Non-pigmented ciliary epithelial cell (primary cell): ENCODE measurements at places on chromosomes 4 and X.

- no peak for DNase-seq
Observed at GRCh38 chrX:16461968-16462367, 188.0 kb upstream of the S100G start.

- DNase-seq, result no peak
Observed at GRCh38 chr4:48862661-48863060, 31.8 kb downstream of the OCIAD1 start.

DNA sequence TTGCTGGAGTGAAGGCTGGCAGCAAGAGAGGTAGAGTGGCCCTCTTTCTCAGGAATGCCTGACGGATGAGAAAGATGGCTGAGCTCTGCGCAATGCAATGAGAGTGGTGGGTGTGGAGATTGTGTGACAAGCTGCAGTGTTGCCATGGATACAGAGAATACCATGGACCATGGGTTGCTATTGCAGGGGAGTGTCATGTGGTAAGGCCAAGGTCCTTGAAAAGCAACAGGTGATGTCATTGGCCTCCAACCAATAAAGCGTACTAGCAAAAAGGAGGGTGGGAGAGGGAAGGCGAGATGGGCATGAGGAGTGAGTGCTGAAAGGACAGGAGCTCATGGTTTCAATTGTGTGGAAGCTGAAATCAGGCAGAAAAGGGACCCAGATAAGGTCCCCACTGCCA, 1.8 kb downstream of the PNMA5 start:
- DNase-seq, result no peak

GRCh38 chr4:105748222-105748621, 39.6 kb downstream of the GSTCD start:
- DNase-seq, result no peak

- DNase-seq, result no peak
Observed at GRCh38 chrX:48490661-48491060, 14.7 kb downstream of the FTSJ1 start.

DNA sequence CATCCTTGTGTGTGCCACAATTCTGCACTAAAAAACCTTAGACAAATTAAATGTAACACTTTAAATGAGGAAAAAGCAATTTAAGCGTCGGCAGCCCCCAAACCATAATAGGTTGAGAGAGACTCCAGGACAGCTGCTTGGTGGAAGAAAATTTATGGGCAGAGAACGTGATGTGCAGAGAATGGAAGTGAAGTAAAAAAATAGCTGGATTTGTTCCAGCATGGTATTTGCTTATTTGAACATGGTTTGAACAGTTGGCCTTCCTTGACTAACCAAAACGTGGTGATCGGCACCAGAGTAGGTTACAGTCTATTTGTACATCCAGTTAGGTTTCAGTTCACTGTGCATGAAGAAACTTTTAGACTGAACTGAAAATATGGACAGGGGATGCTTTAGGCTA, 343.0 kb upstream of the CPEB2 start:
- DNase-seq, result no peak

GRCh38 chr4:141802333-141802732, 165.9 kb downstream of the IL15 start:
- peak; percentile 60 for DNase-seq

- no peak for DNase-seq
Observed at GRCh38 chrX:40385682-40386081, 195.1 kb upstream of the ATP6AP2 start.

DNA sequence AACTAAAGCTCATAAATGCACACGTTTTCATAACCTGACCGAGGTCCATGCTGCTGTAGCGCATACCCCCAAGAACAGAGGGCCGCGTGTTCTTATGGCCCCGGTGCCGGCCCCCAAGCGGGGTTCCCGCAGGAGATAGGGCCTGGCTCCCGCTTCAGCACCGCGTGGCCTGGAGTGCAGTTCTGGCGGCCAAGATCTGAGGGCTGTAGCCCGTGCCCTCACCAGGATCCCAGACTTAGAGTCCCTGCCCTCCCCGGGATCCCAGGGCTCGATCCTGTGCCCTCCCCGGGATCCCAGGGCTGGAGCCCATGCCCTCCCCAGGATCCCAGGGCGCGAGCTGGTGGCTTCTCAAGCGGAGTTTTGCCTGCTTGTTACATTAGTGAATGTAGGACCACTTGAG, 1.0 kb upstream of the GRPEL1 start:
- DNase-seq, result no peak

GRCh38 chr4:114613560-114613959, 15.0 kb downstream of the UGT8 start:
- no peak for DNase-seq

- DNase-seq, result no peak
Observed at GRCh38 chrX:69387567-69388487, 116.3 kb upstream of the NALF2 start.

- DNase-seq, result no peak
Observed at GRCh38 chrX:3154386-3154975, 113.2 kb downstream of the ARSF start.

GRCh38 chr4:1347410-1347864, 429 bp downstream of the UVSSA start:
- peak; percentile 35 for DNase-seq

- DNase-seq, result no peak
Observed at GRCh38 chr4:18052158-18052557, 30.6 kb upstream of the LCORL start.

DNA sequence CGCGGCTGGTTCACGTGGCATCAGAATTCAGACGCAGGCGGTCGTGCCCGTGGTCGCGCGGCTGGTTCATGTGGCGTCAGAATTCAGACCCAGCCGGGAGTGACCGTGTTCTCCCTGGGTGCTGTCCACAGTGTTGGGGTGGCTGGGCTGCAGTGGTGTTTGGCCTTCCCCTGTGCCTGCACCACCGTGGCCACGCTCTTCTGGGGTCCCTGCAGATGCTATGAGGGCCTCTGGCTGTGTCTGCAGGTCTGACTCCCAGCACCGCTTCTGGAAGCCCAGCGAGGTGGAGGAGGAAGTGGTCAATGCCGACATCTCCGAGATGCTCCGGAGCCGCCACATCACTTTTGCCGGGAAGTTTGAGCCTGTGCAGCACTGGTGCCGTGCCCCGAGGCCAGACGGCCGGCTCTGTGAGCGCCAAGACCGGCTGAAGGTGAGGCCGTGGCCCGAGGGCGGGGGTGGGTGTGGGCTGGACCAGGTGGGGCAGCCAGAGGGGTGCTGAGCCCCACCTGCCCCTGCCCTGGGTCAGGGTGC, 26.4 kb downstream of the NKX1-1 start:
- no peak for DNase-seq

DNA sequence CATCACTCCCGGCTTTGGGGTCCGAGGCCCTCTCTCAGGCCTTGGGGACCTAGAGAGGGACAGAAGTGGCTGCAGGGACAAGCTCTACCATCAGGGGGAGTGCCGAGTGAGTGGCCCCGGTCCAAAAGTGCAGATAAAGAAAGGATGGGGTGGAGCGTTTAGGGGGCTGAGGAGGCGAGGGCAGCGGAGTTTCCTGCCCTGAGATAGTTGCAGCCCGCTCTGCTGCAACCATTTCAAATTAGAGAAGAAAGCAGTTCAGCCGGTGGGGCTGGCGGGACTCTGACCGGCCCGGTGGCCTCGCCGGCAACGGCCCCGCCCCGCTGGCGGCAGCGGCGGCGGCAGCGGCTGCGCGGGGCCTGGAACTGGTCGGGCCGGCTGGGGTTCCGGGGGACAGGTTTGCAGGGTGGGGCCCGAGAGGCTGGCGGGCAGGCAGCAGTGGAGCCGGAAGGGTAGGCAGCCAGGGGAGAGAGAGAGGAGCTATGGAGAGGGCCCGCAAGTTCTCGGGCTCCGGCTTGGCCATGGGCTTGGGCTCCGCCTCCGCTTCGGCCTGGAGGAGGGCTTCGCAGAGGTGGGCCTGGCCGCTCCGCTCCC, 7.6 kb downstream of the DLG3 start:
- DNase-seq, result no peak

GRCh38 chrX:46710425-46710824, 48.5 kb downstream of the SLC9A7 start:
- no peak for DNase-seq

GRCh38 chr4:150069353-150069752, 8.9 kb upstream of the DCLK2 start:
- no peak for DNase-seq

DNA sequence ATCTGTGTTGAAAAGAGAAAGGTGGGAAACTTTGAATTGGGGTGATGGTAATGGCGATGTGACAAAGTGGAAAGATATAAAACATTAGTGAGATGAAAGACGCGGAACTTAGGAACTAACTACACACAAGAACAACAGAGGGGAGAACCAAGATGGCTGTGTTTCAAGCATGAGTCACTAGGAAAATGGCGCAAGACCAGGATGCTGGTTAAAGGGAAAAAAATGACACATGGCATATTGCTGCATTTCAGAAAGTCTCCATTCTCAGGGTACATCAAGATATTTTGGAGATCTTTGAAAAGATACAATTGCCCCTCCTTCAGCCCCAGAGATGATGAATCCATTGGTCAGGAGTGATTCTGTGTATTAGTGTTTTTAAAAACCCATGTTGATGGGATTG, 164.4 kb downstream of the FBXO8 start:
- DNase-seq, result peak; percentile 6

GRCh38 chrX:26722666-26723428, 506.9 kb downstream of the MAGEB5 start:
- no peak for DNase-seq

GRCh38 chr4:22573641-22574040, 57.8 kb upstream of the ADGRA3 start:
- DNase-seq, result no peak

DNA sequence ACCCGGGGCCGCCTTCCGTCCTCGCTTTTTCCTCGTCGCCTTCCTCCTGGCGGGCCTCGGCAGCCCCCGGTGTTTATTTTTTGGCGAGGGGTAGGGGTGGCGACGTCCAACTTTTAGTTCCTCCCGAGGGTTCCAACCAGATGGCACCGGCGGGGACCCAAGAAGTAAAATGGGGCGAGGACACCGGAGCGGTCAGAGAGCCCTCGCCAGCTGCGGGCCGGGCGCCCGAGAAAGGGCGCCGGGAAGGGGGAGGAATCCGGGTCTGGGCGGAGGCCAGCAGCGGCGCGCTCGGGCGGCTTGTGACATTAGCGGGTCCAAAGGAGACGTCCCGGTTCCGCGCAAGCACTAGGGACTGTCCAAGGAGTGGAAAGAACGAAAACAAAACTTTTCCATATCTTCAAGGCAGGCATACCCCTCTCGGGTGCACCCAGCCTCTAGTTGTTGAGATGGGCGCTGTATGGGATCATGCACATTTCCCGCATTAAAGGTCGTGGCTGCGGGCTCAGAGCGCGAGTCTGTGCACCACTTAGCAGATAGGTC, 691 bp upstream of the USP46 start:
- no peak for DNase-seq

DNA sequence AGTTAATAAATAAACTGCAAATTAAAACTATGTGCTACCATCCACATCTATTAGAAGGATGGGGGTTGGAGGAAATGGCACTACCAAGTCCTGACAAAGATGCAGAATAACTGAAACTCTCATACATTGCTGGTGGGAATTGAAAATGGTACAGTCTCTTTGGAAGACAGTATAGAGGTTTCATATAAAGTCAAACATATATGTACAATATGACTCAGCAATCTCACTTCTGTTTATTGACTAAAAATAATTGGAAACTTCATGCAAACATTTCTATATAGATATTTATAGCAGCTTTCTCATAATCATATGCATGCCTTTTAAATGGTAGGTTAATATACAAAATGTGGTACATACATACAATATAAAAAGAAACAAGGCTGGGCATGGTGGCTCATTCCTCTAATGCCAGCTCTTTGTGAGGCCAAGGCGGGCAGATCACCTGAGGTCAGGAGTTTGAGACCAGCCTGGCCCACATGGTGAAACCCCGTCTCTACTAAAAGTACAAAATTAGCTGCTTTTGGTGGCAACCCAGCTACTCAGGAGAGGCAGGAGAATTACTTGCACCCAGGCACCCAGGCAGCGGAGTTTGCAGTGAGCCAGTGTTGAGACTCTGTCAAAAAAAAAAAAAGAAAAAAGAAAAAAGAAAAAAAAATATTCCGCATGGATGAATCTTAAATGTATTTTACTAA, 225.0 kb upstream of the CXXC4 start:
- no peak for DNase-seq

- no peak for DNase-seq
Observed at GRCh38 chr4:108532738-108533137, 87.6 kb upstream of the RPL34 start.

GRCh38 chr4:39032218-39033085, at the start of gene TMEM156:
Gene TMEM156, minus strand, starts transcription at chr4:39032409. Its CDS starts 96 bp downstream, at chr4:39032313.
- DNase-seq, result no peak

- no peak for DNase-seq
Observed at GRCh38 chr4:7020290-7020689, 22.9 kb upstream of the TADA2B start.

- DNase-seq, result no peak
Observed at GRCh38 chrX:54407266-54407665, 32.9 kb upstream of the TSR2 start.

DNA sequence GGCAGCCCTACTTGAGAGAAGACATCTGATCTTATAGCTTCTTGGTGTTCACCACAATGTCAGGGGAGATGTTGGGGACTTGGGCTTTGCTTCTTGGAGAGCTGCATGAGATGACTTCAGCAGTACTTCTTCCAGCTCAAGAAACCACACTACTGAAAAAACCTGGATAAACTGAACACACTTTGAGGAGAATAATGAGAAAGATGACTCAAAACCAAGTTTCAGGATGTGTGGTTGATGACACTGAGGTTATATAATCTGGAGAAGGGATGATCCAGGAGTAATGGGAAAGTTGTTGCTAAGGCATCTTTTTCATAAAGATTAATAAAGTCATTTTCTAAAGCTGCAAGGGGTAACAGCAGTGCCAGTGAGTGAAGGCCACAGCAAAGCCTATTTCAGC, 58.4 kb upstream of the PNPLA4 start:
- no peak for DNase-seq

GRCh38 chr4:117971403-117971802, 62.9 kb upstream of the NDST3 start:
- no peak for DNase-seq

GRCh38 chrX:46788902-46789301, 30.0 kb upstream of the SLC9A7 start:
- DNase-seq, result peak; percentile 54

DNA sequence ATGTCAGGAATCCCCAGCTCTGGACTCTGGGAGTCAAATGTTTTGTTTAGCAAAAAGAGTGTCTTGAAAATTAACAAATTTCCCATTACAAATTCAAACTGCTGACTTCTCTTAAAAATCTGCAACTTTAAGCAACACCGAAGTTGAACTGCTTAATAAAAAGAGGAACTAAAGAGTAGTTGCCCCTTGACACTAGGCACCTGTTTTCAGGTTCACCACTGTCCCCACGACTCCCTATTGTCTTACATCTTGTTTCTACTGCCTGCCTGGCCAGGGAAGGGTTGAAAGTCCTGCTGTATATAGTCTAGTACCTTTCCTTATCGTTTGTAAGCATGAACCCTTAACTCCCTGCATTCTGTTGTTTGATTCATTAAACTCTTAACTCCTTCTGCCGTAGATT, 173.9 kb downstream of the SCFD2 start:
- DNase-seq, result no peak
